ENCODE measurements at places on chromosomes 1 and 21.

DNA sequence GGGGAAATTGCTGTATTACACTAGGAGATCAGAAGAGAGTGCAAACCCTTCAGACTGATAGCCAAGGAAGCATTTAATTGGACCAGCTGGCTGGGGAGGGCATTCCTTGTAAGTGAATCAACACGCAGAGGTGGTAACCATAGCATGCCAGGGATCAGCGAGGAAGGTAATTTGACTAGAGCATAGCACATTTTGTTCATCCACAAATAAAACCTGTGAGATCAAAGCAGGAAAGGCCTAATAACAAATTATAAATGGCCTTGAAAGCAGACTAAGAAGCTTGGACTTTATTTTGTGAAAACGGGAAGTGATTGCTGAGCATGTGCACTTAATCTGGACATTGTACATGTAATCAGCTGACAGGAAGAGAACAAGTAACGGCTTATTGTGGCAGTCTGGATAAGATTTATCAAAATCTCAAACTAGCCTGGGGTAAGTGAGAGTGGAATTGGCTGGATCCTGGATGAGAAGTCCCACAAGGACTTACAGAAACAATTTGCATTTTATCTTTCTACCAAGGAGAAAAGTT is 11.7 kb upstream of the CD55 start:
- peak; percentile 62 for DNase-seq

DNA sequence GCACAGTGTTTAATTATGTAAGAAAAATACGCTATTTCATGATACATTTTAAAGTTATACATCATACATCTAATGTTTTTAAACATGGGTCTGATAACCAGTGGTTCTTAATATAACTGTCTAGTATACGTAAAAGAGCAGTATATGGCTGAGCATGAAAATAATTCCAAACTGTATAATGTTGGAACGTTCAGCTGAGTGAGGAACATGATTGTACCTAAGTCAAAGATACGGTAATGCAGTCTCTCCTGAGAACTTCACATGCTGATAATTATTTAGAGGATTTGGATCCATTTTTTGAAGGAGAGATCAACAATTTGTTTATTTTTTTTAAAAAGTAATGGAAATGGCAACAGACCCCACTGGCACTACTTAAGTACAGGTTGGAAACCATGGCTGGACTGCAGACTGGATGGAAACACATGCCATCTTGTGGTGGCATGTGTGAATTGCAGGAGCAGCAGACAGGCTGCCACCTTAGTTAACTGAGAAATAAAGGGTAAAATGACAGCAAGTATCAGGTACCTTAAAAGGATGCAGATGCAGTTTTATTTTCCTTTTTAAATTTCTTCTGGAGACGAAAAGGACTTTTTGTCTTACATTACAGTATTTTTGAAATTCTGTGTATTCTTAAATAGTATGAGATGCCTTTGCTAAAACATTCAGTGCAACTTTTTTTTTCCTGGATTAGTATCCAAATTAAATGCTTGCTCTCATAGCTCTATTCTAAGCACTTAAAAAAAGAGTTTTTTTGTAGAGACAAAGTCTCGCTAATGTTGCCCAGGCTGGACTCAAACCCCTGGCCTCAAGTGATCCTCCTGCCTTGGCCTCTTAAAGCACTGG is 73.8 kb downstream of the MTR start:
- DNase-seq = peak; percentile 38

DNA sequence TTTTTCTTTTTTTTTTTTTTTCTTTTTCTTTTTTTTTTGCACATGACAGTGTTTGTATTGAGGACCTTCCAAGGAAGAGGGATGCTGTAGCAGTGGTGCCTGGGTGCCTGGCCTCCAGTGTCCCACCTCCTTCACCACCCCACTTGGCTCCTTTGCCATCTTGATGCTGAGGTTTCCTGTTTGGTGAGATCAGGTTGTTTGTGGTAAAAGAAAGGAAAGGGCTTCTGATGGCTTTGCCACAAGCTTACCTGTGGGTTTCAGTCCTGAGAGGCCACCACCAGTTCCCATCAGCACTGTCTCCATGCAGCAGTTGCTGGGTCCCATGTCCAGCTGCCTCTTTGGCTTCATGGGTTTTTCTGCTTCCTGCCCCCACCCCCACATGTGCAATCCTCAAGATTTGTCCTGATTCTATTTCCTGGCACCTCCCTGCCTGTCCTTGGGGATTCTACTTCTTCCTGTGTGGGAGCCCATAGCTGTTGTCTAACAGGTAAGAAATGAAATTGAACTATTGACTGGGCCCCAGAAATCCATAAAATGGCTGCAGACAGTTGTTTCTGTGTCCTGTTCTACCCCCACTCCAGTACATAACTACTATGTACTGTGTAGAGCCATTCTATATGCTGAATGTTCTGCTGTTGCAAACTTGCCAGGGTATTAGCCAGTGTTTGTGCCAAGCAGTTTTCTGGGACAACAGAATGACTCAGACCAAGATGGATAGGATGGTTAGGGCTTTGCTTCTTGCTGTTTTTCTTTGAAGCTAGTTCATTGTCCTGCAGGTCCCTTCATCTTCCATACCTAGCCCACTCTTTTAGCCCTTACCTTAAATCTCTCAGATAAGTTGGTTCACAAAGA is 4.2 kb upstream of the CCDC28B start:
- DNase-seq = no peak

DNA sequence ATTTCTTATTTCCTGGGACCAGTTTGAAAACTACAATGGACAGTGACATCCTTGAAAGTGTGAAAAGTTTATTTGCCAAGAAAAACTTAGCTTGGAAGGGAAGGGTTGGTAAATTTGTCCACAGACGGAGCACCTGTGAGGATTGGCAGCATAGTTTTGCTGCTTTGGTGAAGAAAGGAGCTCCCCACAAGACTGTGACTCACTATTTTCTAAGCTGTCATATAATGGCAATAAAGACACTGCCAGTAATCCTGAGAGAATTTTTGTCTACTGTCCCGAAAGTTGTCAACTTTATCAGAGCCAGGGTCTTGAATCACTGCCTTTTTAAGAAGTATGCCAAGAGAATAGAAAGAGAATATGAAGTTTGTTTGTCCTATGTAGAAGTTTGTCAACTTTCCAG is 230.8 kb downstream of the NEGR1 start:
- DNase-seq = no peak

- DNase-seq = no peak
Measured at GRCh38 chr1:37184789-37185188, 150.5 kb upstream of the GRIK3 start.

All from inflammatory macrophage treated with lipopolysaccharide for 1 hour (primary cell).